ENCODE measurements at places on chromosomes 5 and 9.

GRCh38 chr9:91172329-91172728, 189.4 kb downstream of the AUH start:
- no peak for DNase-seq

GRCh38 chr5:78912085-78912771, 72.9 kb downstream of the ARSB start:
- DNase-seq: no peak

GRCh38 chr5:101942321-101942882, 353.7 kb downstream of the SLCO4C1 start:
- no peak for DNase-seq

DNA sequence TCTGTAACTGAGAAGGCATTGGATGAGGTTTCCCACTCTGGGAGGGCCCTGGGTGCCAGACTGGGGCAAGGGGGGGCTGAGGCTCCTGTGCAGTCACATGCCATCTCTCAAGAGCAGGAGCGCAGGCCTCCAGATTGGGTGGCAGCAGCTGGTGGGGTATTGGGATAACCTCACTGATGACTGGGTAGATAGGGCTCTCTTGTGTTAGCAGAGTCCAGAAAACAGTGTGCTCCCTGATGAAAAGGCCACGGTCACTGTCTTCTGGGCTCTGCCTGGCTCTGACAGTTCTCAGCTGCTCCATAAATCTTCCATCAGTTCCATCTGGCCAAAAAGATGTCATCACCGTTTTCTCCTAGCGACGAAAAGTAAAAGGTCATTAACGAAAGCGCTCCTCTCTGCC, 21.8 kb upstream of the NKX2-5 start:
- DNase-seq: no peak

DNA sequence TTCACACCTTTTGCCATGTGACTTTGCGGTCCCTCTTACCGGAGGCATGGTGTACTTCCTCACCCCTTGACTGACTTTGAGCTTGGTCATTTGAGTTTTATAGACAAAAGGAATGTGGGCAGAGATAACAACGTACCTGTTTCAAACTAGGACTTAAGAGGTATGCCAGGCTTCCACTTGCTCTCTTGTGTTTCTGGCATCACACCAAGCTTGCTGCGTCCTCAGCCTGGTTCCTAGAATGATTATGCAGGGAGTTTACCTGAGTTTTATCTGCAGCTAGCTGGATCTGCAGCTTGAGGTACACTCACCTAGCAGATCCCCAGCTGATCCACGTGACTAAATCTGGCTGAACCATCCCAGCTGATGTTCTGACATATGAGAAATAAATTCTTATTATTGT, 66.2 kb downstream of the PLK2 start:
- no peak for DNase-seq
